ENCODE measurements at places on chromosomes 4 and X.

DNA sequence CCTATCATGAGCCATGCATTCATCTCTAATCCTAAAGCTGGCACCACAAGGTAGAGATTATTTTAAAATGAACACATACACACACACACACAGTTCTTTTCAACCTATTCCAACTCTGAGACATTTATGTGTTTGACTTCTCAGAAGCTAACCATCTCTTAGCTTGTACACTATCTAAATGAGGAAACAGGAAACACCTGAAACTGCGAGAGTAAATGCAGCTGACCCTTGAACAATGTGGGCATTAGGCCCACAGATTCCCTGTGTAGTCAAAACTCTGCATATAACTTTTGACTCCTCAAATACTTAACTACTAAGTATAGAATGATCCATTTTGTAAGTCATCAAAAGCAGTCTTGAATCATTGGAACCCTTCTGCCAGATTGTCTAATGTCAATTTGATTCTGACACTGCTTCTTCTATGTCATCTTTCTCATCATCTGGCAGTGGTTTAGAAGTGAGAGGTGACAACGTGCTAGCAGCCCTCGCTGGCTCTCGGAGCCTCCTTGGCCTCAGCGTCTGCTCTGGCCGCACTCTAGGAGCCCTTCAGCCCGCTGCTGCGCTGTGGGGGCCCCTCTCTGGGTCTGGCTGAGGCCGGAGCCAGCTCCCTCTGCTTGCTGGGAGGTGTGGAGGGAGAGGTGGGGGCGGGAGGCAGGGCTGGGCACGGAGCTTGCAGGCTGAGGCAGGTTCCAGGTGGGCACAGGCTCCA is 21.4 kb upstream of the IL15 start:
- DNase-seq: no peak

DNA sequence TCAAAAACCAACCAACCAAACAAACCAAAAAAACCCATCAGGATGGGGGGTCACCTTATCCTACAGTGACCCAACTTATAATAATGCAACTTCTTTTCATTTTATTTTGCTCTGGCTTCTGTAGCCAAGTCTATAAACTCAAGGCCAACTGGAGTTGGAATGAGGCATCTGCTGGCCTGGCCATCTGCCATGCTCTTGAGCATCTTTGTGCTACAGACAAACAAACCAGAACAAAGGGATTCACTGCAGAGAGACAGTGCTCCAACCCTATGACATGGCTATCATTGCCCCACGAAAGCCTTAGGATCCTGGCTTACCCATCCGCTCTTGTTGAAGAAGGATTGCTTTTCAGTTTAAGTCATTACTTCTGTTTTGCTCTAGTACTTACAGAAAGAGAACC is 49.2 kb upstream of the SCRG1 start:
- no peak for DNase-seq

DNA sequence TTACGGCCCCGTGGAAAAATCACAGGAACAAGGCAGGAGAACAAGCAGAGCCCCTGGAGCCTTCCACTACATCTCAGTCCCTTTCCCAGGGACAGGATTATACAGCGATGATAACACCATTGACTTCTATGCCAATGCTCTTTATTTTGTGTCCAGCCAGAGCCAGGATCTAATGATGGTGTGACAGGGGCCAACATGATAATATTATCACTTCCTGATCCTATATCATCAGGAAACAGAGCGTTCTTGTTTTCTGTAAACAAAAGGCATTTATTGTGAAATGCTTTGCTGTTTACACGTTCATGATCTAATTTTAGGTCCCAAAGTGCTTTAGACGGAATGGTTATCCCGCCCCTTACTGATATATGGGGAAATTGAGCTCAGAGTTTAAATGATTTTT is 12.8 kb downstream of the TMPRSS11E start:
- no peak for DNase-seq

GRCh38 chr4:57110640-57111511 is 691 bp upstream of the IGFBP7 start:
- no peak for DNase-seq

DNA sequence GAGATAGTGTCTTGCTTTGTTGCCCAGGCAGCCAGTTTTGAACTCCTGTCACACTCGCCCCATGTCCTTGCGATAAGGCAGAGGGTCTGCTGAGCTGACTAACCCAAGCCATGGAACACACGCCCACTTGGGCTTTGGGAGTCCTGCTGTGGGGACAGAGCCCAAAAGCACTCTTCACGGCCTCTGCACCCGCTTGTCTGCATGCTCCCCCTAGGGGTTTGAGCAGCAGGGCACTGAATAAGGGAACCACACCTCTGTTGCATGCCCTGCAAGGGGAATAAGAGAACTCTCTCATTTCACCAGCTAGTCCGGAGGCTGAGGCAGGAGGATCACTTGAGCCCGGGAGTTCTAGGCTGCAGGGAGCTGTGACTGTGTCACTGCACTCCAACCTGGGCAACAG is 166.0 kb downstream of the STAG2 start:
- no peak for DNase-seq

GRCh38 chr4:39353478-39354253 is 12.5 kb downstream of the RFC1 start:
- DNase-seq: no peak

GRCh38 chr4:153494562-153494961 is 28.4 kb downstream of the TMEM131L start:
- no peak for DNase-seq

DNA sequence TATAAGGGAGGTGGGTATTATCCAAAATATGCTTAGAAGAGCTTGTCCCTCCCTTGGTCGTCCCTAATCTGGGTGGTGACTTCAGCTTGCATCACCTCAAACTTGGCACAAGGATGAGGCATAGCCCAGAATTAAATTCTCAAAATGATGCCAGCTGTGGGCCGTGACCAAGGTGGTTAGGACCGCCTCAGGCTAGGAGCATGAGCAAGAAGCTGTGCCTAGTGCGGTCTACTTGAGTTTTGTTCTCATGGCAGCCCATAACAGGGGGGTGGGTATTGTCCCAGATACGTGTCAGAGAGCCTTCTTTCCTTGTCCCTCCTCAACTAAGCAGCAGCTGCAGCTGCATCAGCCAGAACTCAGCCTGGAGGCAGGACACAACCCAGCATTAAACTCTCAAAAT is 2620.0 kb downstream of the PCDH7 start:
- DNase-seq: no peak

GRCh38 chr4:109407027-109407737 is 26.4 kb upstream of the SEC24B start:
- DNase-seq: no peak

GRCh38 chr4:16027626-16028025 is 56.2 kb downstream of the PROM1 start:
- DNase-seq: no peak

DNA sequence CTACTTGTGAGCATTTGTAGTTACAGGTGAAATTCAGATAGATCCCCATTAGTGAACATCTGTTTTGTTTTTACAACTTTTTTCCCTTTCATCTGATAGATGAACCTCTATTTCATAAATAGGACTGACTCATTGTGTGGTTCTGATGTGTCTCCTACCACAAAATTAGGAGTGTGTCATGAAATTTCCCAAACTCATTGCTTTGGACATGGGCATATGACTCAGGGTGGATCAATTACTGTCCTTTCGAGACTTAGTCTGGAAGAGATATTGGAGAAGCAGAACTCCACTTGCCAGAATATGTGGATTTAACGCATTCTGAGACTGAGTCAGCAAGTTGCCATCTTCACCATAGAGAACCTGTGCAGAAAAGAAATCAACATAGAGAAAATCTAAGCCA is 53.5 kb upstream of the PCDH10 start:
- DNase-seq: no peak

- DNase-seq: no peak
These were observed 58.4 kb upstream of the CCDC149 start for GRCh38 chr4:24971192-24971591.
